ENCODE measurements at places on chromosomes 13 and 19.

DNA sequence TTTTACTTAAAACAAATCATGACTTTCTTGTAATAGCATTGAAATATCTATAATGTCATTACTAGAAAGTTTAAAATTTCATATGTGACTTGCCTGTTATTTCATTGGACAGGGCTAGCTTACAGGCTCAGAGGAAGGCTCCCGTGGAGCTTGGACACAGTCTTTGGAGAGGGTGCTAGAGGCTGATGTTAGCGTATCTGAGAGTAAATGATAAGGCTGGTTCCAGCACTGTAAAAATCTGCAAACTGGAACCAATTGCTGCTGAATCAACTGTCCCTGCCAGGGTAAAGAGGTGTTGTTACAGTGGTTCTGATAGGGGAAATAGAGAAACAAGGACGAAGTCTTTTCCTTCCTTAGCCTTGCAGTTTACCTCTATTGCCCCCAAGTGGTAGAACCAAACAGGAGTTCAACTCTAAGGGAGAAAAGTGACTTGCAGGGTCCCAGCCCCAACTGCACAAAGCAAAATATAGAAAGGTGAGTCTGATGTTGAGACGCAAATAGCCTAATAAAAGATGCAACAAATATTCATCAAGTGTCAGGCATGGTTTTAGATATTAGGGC lies 901.7 kb downstream of the DIAPH3 start:
- DNase-seq = no peak

DNA sequence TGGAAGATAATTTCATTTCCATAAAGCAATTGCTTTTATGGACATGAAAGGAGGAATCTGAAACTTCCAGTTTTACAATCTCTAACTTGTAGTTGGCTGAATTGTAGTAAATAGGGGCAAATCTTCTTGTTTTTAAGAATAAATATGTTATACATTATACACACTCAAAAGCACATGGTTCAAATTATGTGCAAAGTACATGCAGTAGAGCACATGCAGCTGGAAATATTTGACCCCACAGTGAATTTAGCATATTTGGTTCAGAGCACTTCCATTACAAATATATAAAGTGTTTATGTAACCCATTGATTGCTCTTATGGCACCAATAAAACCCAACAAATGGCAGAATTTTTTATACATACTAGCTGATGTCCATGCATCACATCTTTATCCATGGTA lies 180.5 kb downstream of the IRS2 start:
- DNase-seq = no peak

- peak; percentile 79 for DNase-seq
These were observed 19.7 kb upstream of the EDDM13 start for GRCh38 chr19:56252699-56253422.

DNA sequence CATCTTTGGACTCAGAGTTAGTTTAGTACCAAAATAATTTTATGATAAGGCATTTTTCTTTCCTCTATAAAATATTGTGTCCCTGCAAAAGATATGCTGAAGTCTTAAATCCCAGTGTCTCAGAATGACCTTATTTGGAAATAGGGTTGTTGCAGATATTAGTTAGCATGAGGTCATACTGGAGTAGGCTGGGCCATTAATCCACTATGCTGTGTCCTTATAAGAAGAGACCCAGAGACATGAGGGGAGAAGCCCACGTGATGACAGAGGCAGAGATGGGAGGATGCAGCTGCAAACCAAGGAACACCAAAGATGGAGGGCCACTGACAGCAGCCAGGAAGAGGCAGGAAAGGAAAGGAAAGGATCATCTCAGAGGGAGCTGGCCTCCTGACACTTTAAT lies 6.4 kb downstream of the POGLUT2 start:
- no peak for DNase-seq

DNA sequence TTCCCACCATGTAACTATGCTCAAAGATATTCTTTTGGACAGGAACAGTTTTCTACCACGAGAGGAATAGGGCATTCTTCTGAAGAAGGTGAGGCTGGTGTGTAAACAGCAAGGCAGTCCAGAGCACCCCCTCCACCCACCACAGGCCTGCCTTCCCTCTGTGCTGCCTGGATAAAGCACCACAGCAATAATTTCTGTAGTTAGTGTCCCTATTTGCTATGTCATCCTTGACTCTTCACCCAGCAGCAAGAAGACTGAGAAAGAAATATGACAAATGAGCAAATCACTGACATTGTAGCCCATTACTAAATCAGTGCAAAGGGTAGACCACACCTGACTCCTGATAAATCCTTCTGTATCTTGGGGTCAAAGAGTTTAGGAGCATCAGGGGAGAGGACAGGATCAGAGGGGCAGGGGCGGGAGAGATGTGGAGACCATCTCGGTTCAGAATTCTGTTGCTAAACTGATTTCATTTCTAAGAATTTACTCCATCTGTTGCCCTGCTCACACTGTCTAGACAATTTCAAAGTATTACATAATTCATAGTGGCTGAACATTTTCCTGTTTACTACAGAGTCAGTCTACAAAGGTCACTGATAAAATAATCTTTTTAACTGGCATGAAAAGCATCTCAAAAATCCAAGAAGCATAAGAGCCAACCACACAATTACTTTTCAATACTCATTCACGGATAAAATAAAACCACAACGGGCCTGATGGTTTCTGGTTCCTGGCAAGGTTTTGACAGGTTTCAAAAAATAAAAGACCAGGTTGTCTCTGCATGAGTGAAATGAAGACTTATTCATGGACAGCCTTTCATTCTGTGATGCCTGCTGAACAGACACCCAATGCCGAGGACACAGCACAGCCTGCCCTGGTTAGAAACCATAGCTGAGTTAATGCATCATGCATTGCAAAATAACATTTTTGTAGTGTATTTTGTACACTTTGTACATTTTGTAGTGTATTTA lies 88.4 kb upstream of the IRS2 start:
- no peak for DNase-seq

- DNase-seq = no peak
These were observed 1357.8 kb upstream of the ATXN8OS start for GRCh38 chr13:68749796-68750195.

Data from activated CD4-positive, alpha-beta T cell treated with anti-CD3 and anti-CD28 coated beads, Interleukin-2, amount 10 ng/mL, durations not matched to agents 7 days and 5 days (primary cell).